ENCODE measurements at places on chromosomes 6 and 20.

- no peak for DNase-seq
Measured at GRCh38 chr6:24480705-24481104, 8.7 kb downstream of the GPLD1 start.

GRCh38 chr20:51456511-51457509, 85.7 kb downstream of the NFATC2 start:
- no peak for DNase-seq

- no peak for DNase-seq
Measured at GRCh38 chr20:61728786-61729770, 336.6 kb downstream of the TAF4 start.

DNA sequence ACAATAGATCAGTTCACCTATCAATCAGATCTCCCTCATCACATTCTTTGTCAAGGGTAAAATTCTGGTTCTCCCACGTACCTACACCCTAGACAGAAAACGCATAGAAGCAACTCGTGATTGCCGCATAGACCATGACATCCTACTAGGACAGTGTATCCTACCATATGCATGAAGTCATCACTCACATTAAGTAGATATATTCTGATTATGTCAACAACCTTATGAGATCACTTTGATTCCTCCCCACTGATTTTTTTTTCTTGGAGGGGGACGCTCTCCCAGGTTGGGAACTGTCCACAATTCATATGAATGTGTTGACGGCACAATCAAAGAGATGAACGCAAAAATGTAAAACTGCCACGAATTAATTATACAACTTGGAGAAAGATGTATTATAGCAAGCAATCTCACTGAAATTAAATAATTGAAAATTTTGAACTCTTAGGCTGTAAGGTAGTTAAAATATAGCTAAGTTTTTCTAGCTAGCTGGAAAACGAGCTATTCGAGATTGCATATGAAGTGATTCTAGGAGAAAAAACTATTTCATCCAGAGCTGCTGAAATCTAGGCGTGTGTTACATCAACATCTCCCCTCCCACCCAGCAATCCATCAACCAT, 82.5 kb upstream of the CCDC28A start:
- DNase-seq = no peak

GRCh38 chr20:62782893-62783278, 13.4 kb upstream of the MRGBP start:
- DNase-seq = no peak

- DNase-seq = no peak
Measured at GRCh38 chr6:36698196-36698595, 570 bp downstream of the RAB44 start.

- DNase-seq = no peak
Measured at GRCh38 chr6:71252410-71252809, 36.2 kb upstream of the OGFRL1 start.

DNA sequence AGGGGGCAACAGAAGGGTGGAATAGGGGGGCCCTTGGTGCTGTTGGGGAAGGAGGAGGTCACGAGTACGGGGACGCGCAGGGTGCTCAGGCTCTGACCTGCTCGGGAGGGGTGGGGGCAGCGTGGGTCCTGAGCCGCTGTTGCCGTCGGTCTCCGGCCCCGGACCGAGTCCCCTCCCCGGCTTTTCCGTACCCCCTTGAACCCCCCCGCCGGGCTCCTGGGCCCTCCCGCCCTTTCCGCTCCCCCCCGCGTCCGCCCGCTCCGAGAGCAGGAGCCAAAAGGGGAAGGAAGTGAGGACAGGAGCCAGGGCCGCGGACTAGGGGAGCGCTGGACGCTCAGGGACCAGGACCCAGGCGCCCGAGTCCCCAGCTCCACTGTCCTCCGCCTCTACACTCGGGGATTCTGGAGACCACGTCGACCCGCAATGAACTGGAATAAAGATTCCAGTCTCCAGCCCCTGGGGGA, at the start of gene RGL2:
TSS of gene RGL2 (minus strand) at position 170 of the 464 bp plus-strand sequence. CDS start 332 bp downstream, outside the sequence.
- peak; percentile 57 for DNase-seq

DNA sequence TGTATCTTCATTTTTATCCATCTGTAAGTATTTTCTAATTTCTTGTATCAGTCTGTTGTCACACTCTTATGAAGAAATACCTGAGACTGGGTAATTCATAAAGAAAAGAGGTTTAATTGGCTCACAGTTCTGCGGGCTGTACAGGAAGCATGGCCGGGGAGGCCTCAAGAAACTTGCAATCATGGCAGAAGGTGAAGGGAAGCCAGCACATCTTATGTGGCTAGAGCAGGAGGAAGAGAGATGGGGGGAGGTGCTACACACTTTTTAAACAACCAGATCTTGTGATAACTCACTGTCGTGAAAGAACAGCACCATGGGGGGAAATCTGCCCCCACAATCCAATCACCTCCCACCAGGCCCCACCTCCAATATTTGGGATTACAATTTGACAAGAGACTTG, 10.9 kb upstream of the BCKDHB start:
- no peak for DNase-seq

- DNase-seq = no peak
Measured at GRCh38 chr6:14880052-14880451, 365.8 kb upstream of the JARID2 start.

DNA sequence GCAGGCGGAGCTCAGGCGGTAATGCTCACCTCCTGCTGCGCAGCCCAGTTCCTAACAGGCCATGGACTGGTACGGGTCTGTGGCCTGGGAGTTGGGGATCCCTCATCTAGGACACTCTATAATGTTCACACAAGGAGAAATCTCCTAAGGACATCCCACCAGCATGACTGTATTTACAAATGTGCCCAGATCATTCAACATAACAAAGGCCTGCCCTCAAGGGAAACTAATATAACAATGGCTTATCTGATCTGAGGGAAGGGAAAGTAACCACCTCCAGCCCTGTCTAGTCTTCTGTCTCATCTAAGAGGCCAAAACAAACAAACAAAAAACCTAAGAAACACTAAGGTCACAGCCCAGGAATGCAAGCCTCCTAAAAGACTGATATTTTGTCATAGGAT, 232.8 kb downstream of the RNGTT start:
- DNase-seq = no peak

DNA sequence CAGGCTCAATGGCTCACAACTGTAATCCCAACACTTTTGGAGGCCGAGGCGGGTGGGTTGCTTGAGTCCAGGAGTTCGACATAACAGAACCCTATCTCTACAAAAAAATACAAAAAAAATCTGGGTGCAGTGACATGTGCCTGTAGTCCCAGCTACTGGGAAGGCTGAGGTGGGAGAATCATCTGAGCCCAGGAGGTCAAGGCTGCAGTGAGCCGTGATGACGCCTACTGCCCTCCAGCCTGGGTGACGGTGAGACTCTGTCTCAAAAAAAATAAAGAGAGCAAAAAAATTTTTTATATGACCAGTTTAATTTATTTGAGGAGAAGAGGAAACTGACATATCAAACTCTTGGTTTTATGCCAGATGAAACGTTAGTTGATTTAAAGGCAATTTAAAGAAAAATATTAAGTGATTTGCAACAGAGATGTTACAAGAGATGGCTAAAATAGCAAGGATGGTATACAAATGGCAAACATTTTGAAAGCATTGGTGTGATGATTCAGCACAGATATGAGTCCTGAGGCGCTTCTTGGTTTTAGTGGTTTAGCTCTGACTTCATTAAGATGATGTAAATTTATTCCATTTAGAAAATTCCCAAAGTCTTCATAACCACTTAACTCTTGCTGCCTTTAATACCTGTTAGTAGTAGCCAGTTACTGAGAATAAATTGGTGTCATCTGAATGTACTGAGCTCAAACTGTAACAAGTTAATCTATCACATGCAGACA, 17.7 kb downstream of the GTF2H5 start:
- DNase-seq = no peak

DNA sequence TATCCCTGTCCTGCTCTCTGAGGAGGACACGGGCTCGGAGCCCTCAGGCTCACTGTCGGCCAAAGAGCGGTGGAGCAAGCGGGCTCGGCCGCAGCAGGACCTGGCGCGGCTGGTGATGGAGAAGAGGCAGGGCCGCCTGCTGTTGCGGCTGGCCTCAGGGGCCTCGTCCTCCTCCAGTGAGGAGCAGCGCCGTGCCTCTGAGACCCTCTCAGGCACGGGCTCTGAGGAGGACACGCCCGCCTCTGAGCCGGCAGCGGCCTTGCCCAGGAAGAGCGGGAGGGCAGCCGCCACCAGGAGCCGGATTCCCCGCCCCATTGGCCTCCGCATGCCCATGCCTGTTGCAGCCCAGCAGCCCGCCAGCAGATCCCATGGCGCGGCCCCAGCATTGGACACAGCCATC, 14.2 kb upstream of the SLC22A7 start:
- no peak for DNase-seq

DNA sequence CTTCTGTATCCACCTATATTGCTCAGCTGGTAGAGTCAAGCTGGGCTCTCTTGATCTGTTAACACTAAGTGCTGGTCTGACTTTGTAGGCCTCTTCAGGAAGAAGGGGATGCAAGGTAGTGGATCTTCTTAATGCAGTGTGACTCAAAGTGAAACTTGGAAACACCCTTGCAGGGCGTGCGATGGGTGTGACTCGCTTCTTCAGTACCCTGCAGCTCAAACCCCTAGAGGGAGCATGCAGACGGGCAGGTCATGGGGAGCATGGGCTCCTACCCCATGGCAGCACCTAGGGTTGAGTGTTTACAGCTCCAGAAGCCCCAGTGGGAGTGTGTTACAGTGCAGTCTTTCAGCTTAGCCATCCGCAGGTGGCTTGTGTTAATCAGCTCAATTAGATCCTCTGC, 757 bp upstream of the SAMD3 start:
- no peak for DNase-seq

GRCh38 chr20:12058216-12058615, 140.5 kb downstream of the BTBD3 start:
- DNase-seq = no peak

GRCh38 chr6:151440498-151440897, 11.4 kb downstream of the RMND1 start:
- no peak for DNase-seq

DNA sequence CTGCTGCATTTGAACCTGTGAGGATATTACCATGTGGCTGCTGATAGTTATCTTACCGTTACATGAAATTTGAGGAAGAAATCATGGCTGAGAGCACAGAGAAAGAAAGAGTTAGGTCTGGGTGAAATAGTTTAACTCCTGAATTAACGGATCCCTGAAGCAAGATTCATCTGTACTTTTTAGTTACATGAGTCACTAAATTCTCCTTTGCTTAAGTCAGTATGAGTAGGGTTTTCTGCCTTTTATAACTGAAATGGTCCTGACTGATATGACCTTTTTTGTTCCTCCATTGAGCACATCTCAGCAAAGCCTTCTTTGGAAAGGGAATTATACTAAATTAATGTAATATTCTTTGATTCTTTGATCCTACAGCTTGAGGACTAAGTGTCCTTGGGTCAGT, 333.3 kb upstream of the ZFP64 start:
- DNase-seq = no peak

DNA sequence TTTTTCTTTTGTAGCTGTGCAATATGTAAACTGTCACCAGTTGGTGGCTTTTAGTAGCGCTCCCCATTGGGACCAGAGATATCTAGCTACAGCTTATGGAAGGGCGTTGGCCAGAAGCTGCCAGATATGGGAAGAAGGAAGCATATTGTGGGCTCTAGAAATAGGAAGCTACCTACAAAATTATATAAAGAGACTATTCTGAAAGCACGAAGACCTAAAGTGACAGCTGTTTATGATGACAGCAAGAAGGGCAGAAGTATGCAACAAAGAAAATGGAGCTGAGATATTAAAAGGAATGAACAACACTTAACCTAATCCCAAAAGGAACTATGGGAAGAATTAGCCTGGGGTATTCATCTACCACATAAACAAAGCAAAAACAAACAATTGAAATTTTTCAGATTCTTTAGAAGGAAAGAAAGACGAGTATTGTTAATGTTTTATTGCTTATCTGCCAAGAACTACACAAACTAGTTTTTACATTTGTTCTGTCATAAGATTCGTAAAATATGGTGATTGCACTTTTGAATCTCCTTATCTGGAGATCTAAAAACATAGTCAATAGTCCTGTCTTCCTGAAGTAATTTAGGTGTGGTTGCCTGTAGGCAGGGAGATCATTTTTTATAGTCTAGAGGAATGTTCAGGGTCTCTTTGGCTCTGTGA, 81.6 kb downstream of the NCOA7 start:
- no peak for DNase-seq

GRCh38 chr6:137241481-137242038, 22.4 kb upstream of the IFNGR1 start:
- no peak for DNase-seq

DNA sequence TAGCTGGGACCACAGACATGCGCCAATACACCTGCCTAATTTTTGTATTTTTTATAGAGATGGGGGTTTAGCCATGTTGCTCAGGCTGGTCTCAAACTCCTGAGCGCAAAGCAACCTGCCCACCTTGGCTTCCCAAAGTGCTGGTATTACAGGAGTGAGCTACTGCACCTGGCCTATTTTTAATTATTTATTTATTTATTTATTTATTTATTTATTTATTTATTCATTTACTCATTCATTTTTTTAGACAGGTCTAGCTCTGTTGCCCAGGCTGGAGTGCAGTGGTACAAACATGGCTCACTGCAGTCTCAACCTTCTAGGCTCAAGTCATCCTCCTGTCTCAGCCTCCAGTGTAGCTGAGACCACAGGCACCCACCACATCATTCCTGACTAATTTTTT, 434.3 kb downstream of the DOK5 start:
- DNase-seq = no peak

GRCh38 chr6:117558818-117559217, 43.5 kb downstream of the GOPC start:
- DNase-seq = no peak

- DNase-seq = no peak
Measured at GRCh38 chr6:33411632-33412005, 805 bp downstream of the PHF1 start.

All from NCI-H1930 (cell line).